GM19239 (cell line): ENCODE measurements at places on chromosomes 5 and 9.

DNA sequence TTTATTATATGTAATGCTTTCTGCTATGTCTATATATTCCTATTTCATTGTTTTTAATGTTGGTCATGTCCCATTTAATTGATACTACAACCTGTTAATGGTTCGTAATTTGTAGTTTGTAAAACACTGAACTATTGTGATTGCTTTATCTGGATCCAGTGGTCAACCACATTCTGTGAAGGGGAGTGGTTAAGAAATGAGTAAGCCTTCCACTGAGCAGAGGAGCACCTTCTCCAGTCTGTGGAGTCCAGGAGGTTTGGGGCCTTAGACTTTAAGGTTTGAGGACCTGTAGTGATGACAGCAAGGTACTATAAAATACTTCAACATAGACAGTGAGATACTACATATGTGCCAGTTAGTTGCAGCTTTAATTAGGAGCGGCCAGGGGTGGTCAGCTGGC, 67.7 kb upstream of the RAD23B start:
- DNase-seq = no peak

- DNase-seq = no peak
Measured at GRCh38 chr5:149583394-149583793, 2.1 kb downstream of the ARHGEF37 start.

DNA sequence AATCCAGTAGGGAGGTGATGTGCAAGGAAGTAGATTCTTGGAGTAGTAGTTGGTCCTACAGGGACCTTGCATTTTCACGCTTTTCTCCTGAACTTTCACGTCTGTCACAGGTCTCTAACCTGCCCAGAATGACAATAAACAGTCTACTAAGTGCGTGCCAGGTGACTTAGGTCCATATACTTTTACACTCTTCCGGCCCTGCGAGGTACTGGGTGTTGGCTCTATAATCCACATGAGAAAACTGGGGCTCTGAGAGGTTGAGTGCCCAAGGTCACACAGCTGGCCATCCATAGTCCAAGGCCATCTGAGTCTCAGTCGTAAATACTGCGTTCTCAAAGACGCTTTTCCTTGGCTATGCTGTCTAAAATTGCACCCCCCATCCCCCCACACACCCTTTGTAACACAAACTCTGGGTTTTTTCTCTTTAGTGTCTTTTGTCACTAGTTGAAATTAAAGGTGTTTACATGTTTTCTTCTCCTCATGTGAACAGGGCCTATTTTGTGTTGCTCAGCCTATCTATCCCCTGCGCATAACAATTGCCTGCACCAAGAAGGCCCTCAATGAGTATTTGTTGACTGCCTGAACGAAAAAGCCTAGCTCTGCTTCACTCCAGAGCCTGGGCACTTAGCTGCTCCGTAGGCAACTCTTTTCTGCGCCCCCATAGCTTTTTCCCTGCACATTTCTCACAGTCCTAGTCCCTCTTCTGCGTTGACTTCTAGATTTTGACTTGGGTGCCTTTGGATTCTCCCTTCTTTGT, 943 bp downstream of the SFXN1 start:
- DNase-seq = no peak

- no peak for DNase-seq
Measured at GRCh38 chr5:95931079-95931833, 30.4 kb downstream of the ELL2 start.

DNA sequence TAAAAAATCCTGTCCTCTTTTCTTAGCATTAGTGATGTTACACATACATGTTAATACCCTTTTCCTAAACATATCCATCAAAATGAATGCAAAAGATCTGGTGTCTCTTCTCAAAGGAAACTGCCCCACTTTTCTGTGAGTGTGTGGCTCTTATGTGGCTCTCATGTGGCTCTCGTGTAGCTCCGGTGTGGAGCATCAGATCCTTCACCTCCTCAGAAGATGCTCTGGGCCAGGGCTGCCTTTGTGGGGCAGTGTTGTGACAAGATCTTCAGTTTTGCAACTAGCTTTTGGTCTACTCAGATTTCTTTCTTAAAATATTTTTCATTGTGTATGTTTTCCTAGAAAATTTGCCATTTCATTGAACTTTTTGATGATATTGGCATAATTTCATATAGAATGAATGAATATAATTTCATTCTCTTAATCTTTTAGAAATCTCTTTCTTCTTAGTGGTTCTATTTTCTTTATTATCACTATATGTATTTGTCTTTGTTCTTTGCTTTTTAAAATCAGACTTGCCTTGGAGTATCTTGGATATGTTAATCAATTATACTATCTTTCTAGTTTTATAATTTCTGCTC, 19.4 kb downstream of the GARNL3 start:
- DNase-seq = no peak

GRCh38 chr9:36129139-36129538, 7.4 kb upstream of the GLIPR2 start:
- no peak for DNase-seq
